ENCODE measurements at places on chromosomes 12 and 14.

DNA sequence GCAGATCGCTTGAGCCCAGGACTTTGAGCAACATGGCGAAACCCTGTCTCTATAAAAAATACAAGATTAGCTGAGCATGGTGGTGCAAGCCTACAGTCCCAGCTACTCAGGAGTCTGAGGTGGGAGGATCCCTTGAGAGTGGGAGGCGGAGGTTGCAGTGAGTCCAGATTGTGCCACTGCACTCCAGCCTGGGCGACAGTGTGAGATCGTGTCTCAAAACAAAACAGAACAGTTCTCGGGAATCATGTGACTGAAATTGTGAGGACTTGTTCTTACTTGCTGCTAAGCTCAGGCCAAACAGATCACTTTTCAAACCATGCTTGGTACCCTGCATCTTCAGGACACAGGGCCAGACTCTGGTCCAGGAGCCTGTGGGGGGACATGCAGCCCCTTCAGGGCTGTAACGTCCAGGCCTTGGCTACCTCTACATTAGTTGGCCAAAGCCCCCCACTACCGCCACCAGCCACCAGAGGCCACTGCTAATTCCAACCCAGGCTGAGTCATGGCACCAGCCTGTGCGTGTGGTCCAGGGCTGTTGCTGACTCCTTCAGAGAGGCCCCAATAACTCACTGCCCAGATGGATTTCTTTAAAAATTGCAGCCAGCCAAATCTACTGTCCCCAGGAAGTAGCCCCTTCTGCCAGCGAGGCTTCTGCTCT lies 33.4 kb upstream of the SYNDIG1L start:
- peak; percentile 59 for DNase-seq

DNA sequence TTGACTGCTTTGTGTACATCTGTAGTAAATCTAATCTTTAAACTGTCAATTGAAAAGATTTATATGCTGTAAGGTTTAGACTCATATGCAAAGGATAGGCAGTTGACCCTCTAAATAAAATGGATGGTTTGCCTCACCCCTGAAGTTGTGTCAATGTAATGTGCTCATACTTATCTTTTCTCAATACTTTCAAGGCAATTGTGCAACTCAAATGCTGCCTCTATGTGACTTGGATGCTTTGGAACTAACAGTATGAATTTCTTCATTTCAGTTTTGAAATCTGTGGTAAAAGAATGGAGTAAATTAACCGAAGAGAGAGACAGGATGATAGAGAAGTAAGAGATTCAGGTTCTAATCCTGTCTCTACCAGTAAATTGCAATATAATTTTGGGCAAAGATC lies 9.7 kb downstream of the PDE6H start:
- peak; percentile 75 for DNase-seq

DNA sequence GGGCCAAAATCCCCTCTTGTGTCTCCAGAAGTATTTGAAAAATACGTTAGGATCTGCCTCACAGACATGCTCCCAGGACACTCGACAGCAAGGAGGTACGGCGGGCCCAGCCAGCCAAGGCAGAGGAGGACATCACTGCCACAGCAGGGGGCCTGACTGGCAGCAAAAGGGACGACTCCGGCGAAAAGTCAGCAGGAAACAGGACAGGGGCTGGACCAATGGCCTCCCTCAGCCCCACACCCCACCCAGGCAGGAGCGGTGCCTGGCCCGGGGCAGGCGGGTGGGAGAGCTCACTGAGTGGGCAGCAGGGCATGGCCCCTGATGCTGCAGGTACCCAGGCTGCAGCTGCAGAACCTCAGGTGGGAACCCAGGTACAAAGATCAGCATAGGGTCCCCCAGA lies 17.8 kb downstream of the BRF1 start:
- DNase-seq, result no peak

DNA sequence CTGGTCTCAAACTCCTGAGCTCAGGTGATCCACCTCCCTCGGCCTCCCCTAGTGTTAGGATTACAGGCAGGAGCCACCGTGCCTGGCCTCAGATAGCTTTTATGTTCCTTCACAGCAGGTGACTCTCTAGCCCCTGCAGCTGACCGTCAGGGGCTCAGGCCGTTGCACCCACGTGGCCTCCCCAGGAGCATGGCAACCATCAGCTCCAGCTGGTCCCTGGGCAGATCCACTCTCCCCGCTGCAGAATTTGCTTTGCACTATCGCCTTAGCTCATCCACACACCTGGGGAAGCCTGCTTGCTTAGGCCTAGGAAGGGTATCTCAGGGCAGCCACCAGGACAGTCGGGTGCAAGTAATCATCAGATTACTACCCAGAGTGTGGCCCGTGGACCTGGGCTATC lies 62.6 kb downstream of the TSPAN9 start:
- DNase-seq, result no peak

- no peak for DNase-seq
Observed at GRCh38 chr12:86903159-86903558, 647.0 kb upstream of the MGAT4C start.

GRCh38 chr12:92369056-92369455 lies 223.4 kb upstream of the BTG1 start:
- no peak for DNase-seq

DNA sequence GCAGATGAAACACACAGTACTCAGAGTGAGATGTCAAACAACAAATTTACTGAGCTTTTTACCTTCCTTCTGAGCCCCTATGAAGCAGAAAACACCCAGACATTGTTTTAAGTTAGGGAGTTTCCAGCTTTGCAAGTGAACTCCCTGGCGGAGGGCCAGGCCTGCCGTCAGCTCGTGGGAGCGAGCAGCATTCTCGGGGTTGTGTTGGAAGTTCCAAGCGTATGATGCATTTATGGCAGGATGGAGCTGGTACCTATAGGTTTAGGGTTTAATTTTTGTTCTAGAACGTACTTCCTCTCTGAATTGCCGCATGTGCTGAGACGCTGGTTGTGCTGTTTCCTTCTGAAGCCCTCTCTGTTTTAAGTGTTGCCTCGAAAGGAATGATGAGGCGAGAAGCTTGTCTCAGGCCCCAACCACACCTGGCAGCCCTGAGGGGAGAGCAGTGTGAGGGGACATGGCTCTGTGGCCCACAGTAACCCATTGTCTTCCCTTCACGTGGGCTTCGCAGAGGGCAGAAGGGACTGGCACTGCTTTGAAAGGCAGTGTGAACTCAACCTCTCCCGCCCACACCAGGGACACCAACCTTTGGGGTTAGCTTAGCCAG lies 76.6 kb downstream of the SSPN start:
- DNase-seq, result peak; percentile 94
